GM19239 (cell line): ENCODE measurements at places on chromosomes 6 and 20.
A peak's percentile ranks its signal among the peaks of the same experiment; 100 is the strongest.

GRCh38 chr6:21198032-21198640, 395.4 kb upstream of the SOX4 start:
- no peak for DNase-seq

DNA sequence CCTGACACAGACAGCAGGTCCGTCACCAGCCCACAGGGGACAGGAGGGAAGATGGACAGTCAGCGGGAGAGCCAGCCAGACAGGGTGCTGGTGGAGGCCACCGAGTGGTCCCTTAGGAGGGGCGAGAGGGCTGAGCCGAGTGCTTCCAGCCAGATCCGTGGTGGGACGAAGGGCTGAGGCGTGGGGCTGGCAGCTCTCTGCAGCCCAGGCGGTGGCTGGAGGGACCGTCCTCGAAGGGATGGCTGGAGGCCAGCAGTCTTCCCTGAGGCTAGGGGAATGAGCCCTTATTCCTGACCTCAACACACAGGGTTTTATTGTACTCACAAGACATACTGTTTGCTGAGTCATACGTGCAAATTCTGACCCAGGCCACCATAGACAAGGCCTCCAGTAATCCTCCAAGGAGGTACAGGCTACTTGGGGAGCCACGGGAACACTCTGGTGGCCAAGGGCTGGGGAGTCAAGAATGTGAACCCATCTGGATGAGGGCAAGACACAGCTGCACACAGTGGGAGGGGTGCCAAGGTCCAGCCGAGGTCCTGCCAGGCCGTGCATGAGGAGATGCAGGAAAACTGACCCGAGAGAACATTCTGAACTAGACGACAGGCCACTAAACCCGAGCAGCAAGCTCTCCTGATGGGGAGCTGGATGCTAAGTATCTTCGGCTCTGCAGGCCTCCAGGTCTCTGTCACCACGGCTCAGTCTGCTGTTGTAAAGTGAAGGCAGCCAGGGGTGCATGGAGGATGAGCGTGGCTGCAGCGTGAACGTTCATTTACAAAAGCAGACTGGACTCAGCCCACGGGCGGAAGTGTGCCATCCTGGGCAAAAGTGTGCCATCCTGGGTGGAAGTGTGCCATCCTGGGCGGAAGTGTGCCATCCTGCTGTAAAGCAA, 242.5 kb downstream of the TTLL2 start:
- DNase-seq = no peak

GRCh38 chr6:134819863-134820800, 129.8 kb downstream of the ALDH8A1 start:
- DNase-seq = no peak

GRCh38 chr6:143507358-143508145, 4.0 kb downstream of the FUCA2 start:
- no peak for DNase-seq

DNA sequence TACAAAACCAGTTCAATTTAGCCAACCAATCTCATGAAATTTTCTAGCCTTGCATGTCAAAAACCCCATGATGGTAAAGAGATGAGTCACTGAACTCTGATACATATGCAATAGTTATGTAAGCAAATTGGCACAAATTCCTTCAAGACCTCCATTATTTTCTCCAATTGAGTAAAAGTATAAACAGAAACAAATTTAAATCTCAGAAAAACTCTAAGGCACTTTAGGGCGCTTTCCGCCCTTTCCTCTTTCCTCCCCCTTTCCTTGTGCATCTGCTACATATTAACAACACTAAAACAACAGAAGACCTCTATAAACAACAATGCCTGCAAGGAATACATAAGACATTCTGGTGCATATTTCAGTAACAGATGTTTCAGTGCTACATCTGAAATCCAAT, 48.5 kb downstream of the KIF13A start:
- no peak for DNase-seq

- no peak for DNase-seq
Measured at GRCh38 chr6:43716099-43716498, 28.5 kb upstream of the MRPS18A start.

DNA sequence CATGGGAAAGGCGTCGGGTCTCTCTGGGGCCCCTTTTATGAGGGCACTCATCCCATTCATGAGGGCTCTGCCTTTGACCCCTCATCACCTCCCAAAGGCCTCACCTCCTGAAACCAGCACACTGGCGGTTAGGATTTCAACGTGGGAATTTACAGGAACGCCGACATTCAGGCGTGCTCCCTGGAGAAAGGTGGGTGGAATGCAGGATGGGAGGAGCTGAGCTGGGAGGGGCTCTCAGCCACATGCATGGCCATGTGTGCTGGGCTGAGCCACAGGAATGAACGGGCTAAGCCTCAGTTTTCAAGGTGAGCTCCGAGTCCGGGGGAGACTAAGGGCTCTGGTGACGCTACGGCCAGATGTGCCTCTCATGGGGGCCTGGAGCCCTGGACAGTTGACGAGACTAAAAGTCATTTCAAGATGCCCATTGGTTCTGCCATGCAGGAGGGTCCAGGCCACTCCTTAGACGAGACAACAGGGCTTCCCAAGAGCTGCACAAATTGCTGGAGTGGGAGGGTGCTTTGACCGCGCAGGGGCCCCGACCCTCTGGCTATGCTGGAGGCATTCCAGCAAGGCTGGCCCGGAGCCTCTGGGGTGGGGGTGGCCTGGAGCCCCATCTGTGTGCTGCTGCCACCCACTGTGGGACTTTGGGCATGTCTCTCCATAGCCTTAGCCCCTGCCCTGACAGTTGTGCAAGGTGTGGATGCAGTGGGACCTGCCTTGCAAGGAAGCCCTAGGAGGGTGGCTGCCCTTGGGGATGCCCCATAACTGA, 3.8 kb upstream of the ARFGAP1 start:
- no peak for DNase-seq

- no peak for DNase-seq
Measured at GRCh38 chr6:125165256-125165655, 11.7 kb downstream of the TPD52L1 start.

DNA sequence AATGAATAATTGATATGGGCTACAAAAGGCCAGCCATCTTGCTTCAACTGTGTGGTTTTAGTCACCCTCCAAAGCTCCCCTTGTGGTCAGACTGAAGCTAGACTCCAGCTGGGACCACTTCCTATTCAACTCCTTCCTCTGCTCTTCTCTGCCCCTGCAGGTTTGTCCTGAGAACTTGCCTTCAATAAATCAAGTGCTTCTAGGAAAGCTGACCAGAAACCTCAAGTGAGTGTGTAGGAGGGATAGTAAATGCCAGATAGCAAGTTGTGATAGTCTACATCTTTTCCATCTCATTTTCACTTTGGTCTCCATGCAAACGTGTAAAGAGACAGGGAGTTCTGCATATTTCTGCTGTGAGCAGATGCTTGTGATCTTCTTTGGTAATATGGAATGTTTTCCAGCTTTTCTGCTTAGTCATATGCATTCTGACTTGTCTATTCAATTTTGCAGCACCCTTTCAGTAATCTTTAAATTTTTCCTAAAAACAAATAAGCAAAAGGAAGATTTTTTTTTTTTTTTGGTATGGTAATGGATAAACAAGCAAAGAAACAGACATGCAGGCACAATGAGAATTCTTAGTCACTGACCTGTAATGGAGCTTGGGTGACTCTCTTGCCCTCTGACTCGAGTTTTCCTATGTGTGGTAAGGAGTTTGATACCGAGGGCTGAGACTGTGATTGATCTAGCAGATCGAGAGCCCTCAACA, 201.3 kb upstream of the BTBD3 start:
- no peak for DNase-seq

GRCh38 chr6:109069746-109070145, 24.9 kb downstream of the SESN1 start:
- DNase-seq = no peak

GRCh38 chr20:44648068-44648467, 3.4 kb downstream of the ADA start:
- DNase-seq = no peak

- no peak for DNase-seq
Measured at GRCh38 chr20:4062721-4063606, 47.6 kb upstream of the RNF24 start.

GRCh38 chr6:163748886-163749285, 334.4 kb downstream of the QKI start:
- DNase-seq = no peak

GRCh38 chr6:39256294-39256940, 27.1 kb upstream of the KCNK5 start:
- no peak for DNase-seq

- no peak for DNase-seq
Measured at GRCh38 chr6:41653691-41654090, 15.4 kb downstream of the MDFI start.

DNA sequence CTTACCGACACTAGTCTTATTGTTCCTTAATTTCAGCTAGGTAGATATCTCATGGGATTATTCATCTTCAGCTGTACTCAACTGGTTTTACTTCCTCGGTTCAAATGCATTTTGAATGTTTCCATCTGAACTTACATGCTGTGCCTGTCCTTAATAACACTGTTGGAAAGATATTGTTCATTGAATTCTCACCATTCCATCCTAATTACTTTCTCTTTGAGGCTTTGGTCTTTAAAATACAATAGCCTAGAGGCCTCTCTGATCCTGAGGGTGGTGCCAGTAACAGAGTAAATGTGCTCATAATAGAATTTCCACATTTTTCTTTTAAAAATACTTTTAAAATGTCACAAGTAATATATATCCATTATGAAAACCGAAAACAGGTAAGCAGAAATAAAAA, 54.0 kb downstream of the IL20RA start:
- DNase-seq = no peak

DNA sequence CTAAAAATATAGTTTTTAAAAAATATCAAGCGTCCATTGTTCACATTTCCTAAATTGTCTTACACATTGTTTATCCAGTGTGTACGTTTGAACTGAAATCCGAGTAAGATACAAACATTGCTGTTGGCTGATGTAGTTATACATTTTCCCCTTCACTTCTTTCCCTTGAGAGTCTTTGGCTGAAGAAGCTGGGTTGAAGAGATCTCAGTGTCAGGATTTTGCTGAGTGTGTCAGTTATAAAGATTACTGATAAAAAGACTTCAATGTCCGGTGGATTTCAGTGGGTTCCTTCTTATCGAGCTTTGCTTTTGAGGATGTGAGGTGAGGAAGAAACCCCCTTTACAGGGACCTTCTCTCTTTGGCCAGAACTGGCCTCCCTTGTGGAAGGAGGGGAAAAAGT, 20.5 kb downstream of the RFPL4B start:
- no peak for DNase-seq

DNA sequence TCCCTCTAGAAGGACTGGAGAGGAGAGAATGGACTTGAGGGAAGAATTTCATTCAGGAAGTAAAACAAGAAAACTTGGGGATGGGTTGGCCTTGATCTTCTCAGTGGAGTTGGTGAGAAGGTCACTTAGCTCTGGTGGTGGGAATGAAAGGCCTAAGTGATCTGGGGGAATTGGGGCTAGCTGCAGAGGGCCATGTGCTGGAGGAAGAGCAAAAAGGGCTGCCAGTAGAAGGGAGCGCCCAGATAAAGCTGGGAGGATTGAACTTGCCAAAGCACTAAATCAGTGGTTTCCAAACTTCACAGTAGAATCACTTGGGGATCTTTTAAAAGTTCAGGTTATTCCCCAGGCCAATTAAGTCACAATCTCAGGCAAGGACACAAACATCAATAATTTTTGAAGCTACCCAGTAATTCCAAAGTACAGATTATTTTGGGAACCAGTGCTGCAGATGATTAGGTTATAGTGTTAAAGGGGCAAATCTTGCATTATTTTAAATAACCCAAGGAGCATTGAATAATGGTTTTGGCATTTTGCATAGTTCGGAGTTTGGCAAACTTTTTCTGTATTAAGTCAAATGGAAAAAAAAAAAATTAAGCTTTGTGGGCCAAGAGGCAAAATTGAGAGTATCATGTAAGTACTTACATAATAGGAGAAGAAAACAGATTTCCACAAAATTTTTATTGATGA, 36.5 kb upstream of the RFPL4B start:
- DNase-seq = no peak

DNA sequence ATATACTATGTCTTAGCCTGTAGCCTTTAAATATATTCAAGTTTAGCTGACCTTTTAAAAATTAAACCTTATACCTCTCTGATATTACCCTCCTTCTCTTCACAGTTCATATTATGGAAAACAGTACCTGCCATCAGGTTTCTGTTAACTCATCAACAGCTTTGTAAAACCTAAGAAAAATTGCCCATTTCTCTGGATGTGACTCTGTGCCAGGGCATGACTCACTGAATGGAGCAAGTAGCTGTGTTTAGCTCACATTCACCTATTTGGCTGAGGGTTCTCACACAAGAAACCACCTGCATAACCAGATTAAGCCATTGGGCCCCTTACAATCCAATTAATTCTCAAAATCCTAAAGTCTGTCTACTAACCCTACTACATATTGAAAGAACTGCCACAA, 678.8 kb upstream of the MARCKS start:
- no peak for DNase-seq

GRCh38 chr20:23061734-23062561, 12.5 kb upstream of the THBD start:
- DNase-seq = no peak

- no peak for DNase-seq
Measured at GRCh38 chr6:54846857-54847674, 495 bp downstream of the FAM83B start.

- DNase-seq = peak; percentile 49
Measured at GRCh38 chr20:43749734-43750294, 23.0 kb upstream of the GTSF1L start.
